ENCODE measurements at places on chromosomes 12 and 14. TPM values are rescaled to one million over a fixed set of nuclear protein-coding genes. Genes with fewer than 3 reads are reported as not detected.

DNA sequence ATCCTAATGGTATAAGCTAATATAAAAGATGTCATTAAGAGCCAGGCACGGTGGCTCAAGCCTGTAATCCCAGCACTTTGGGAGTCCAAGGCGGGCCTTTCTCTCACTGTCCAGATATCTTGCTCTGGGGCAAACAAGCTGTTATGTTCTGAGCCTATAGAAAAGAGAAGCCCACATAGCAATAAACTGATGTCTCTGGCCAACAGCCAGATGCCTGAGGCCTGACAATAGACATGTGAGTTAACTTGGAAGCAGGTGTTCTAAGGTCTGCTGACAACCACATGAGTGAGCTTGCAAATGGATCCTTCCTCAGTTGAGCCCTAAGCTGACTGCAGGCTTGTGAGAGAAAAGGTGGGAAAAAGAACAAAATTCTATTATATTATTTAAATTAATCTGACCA, 25.0 kb downstream of the YAF2 start:
- DNase-seq = peak; percentile 37

DNA sequence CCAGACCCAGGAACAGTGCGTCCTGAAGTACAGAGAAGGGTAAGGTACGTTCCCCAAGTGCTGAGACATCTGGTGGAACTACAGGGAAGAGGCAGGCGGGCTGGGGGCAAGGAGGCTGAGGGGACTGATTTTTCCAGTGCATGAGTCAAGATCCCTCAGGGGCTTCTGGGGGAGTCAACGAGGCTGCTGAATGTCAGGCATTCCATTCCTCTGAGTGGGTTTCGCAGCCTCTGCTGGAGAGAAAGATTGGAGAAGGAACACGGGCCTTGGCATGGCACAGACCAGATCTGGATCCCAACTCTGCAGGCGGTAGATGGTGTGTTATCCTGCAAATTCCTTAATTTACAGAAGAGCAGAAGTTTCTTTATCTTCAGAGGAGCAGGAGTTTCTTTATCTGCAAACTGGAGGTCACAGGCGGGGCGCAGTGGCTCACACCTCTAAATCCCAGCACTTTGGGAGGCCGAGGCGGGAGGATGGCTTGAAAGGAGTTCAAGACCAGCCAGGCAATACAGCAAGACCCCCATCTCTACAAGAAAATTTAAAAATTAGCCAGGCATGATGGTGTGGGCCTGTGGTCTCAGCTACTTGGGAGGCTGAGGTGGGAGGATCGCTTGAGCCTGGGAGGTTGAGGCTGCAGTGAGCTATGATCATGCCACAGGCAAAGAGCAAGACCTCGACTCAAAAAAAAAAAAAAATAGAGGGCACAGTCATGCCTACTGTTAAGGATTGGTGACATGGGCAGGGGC, 132.6 kb upstream of the MAP1LC3B2 start:
- DNase-seq = no peak

- peak; percentile 42 for DNase-seq
Measured at GRCh38 chr14:46054526-46054925, 597.1 kb downstream of the RPL10L start.

DNA sequence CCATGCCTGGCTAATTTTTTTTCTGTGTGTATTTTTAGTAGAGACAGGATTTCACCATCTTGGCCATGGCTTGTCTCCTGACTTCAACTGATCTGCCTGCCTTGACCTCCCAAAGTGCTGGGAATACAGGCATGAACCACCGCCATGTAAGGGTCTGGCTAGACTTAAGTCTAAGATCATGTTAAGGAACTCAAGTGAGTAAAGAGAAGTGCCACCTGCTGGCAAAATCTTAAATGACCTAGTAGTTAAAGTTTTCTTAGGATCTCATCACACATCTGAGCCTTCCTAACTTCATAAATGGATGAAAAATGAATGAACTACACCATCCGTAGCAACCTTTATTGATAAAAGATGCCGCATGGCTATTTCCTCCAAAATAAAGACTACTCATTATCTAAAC, 1.7 kb upstream of the C12orf56 start:
- DNase-seq = no peak

DNA sequence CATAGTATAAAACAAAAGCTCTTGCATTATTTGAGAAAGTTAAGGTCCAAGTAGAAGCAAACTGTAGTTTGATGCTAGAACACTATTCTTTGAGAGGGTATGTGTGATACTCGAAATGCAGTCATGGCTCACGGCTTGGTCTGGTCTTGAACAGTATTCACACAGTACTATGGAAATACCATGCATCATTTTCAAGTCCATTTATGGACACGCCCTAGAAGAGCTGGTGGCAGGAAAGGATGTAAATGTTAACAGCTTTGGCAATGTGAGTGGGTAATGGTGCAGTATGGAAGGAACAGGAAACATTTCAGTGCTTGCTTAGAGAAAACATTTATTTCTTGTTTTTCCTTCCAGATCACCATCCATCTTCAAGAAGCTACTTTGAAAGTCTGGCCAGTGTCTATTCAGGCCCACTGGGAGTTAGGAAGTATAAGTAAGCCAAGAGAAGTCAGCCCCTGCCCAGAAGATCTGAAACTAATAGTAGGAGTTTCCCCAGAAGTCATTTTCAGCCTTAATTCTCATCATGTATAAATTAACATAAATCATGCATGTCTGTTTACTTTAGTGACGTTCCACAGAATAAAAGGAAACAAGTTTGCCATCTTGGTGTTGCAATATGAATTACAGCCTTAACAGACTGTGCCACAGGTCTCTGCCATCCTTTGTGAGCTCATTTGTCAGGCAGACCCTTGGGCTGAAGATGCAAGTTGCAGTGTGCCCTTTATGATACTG, 5.7 kb upstream of the AKAP5 start:
- DNase-seq = no peak

DNA sequence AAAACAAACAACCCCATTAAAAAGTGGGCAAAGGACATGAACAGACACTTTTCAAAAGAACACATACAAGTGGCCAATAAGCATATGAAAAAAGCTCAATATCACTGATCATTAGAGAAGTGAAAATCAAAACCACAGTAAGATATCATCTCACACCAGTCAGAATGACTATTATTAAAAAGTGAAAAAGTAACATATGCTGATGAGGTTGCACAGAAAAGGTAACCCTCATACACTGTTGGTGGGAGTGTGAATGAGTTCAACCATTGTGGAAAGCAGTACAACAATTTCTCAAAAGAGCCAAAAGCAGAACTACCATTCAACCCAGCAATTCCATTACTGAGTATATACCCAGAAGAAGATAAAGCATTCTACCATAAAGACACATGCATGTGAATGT, 18.2 kb downstream of the PDE6H start:
- DNase-seq = no peak

- DNase-seq = no peak
Measured at GRCh38 chr12:104681012-104681690, 224.4 kb downstream of the CHST11 start.

DNA sequence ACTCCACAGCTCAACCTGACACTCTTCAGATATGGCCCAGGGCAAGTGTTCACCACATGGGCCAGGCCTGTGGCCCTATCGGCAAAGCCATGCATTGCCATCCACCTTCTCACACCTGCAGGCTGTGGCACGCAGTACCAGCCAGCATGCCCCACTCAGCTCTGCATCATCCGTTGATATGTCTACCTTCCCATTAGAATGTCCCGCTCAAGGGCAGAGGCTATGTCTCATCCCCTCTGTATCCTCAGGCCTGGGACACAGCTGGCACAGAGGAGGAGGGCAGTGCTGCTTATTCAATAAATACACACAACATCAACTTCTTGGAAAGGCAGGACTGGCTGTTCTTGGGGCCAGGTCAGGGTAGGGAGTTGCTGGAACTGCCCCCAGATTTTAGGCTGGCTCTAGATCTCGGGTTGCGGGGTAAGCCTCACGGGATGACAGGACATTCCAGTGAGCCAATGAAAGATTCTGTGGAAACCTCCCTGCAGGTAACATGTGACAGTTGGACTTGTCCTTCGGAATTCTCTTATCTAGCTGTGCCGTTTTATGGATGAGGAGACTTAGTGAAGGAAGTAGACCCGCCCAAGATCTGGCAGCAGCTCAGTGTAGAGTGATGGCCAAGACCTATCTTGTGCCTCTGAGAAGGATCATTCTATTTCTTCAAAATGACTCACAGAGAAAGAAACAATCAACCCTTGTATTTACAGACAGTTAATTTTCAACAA, 25.6 kb downstream of the SYNE3 start:
- no peak for DNase-seq

DNA sequence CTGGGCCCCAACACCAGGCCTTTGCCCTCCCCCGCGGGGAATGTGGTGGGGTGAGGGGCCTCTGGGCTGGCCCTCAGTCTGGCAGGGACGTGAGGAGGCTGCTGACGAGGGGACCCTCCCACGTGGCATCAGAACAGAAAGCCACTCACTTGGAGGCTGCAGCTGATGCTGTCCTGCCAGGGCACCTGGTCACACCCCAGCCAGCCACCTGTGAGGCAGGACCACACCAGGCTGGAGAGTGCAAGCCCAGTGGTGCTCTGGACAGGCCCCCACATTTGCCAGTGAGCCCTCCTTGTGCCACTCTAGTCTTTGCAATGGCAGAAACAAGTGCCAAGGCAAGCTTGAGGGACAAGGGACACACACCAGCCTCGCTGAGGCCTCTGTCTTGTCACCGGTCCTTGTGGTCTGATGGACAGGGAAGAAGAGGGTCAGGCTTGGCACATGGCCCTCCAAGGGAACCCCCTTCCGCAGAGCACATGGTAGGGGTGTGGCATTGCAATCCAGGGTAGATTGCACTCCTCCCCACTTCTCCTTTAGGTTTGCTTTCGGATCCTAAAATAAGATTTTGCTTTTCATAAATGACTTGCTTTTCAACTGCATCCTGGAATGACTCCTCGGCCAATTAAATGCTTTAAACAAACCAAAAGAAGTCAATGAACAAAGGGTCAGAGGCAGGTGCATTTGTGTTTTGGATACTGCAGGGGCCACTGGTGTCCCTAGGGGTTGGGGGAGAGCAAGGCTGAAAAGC, 53.7 kb downstream of the CCDC88C start:
- DNase-seq = no peak

- no peak for DNase-seq
Measured at GRCh38 chr12:132398386-132398991, 69.1 kb upstream of the GALNT9 start.

GRCh38 chr12:75944097-75944904, 87.3 kb downstream of the PHLDA1 start:
- peak; percentile 89 for DNase-seq

Gene ARHGEF40
- total RNA-seq = 42.7 TPM

Gene CPSF2
- total RNA-seq = 35.5 TPM

Gene INSM2
- total RNA-seq = not detected

Gene BCL2L14
- total RNA-seq = not detected

Data from epithelial cell of proximal tubule (primary cell).